Stimulated activated CD4-positive, alpha-beta T cell treated with anti-CD3 and anti-CD28 coated beads, Interleukin-4, amount 100 ng/mL, for 4 hours (primary cell): ENCODE measurements at places on chromosomes 13 and 19.

GRCh38 chr13:36673838-36674326 is at the start of gene SERTM1:
SERTM1 (plus strand) TSS chr13:36674020; CDS start chr13:36695079, 21,059 bp downstream.
- DNase-seq = no peak

DNA sequence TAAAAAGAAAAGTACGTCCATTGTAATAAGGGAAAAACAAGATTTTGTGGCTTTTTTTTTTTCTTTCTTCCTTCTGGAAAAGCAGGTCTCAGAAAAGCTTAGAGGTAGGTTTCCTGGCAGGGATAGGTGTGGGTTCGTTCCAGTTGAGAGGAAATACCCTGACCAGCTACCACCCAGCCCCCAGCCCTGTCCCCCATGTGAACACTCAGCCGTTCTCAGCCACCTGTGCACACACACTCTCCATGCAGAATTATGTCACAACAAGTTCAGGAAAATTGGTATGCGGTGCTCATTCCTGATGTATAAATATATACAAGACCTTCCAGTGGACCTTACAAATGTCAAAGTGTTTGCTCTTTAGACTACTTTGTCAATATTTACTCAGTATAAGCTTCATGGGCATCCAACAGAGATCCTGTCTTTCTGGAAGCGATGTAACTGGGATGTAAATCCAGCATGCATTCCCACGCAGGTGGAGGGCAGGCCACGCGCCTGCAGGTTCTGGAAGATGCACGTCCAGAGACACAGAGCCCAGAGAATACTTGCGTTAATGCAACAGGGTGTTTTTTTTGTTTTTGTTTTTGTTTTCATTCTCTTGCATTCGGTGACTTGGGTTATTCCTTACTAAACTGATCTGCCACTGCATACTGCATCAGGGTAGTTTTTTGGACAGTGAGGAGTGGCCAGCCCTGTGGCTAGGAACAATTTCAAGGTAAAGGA is 68.8 kb downstream of the TSHZ3 start:
- DNase-seq = no peak

GRCh38 chr13:77384999-77385398 is 58.1 kb upstream of the MYCBP2 start:
- DNase-seq = no peak

GRCh38 chr19:33724021-33724720 is 72.5 kb upstream of the KCTD15 start:
- DNase-seq = no peak

DNA sequence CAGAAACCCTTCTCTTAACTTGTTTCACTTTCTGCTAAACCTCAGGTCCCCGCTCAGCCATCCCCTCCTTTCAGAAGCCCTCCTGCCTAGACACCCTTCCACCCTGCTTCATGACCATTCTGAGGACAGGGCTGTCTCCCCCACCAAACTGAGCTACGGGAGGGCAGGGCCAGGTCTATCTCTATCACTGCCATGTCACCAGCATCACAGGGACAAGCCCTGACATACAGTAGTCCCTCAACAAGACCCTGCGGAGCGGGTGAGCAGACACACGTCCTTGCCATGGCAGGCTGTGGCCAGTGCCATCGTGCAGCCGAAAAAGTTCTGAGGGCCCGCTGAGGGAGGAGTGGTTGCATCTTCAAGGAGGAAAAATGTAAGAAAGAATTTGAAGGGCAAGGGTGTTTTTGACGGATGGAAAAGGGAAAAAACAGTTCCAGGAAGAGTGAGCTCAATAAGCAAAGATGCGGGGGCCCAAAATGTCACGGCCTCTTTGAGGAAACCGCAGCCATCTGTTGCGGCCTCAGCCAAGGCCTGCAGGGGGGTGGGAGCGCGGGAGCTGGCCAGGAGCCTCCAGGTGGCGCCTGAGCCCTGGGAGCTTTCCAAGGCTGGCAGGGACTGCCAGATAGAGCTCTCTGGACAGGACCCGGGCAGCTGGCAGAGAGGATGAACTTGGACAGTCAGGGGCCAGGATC is 8.1 kb downstream of the PTGIR start:
- DNase-seq = no peak

DNA sequence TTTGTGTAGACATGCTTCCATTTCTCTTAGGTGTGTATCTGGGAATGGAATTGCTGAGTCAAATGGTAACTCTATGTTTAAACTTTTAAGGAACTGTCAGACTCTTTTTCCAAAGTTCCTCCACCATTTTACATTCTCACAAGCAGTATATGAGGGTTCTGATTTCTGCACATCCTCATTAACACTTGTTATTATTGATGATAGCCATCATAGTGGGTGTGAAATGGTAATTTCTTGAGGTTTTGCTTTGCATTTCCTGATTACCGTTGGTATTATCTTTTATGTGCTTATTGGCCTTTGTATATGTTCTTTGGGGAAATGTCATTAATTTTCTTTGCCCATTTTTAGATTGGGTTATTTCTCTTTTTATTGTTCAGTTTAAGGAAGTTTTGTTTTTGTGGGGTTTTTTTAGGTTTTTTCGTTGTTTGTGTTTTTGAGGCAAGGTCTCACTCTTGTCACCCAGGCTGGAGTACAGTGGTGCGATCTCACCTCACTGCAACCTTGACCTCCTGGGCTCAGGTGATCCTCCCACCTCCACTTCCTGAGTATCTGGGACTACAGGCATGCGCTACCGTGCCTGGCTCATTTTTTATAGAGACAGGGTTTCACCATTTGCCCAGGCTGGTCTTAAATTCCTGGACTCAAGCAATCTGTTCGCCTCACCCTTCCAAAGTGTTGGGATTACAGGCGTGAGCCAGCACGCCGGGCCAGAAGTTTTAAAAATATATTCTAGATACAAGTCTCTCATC is 34.3 kb downstream of the NAA16 start:
- no peak for DNase-seq

- DNase-seq = no peak
These were observed 34.4 kb downstream of the MAP4K1 start for GRCh38 chr19:38583219-38583984.

- DNase-seq = no peak
These were observed 44.5 kb upstream of the PCDH8 start for GRCh38 chr13:52892925-52893324.
